ENCODE measurements at places on chromosomes 5 and 9.

DNA sequence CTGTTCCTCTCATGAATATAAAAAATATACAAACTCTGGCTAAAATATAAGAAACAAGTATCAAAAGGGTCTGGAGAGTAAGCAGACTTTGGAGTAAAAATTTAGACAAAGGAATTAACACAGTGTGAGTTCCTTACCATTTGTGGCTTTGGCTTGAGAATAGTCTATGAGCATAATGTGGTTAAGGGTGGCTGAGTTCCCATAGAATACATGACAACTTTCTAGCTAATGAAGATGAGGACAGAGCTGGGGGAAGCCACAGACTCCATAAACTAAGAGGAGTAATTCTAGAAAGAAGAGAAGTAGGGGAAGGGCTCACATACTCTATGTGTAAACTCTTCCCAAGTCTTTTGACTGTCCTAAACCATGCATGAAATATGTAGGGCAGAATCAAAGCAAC, 79.4 kb downstream of the CAAP1 start:
- DNase-seq, result no peak

GRCh38 chr9:127781806-127782205, 3.3 kb upstream of the SH2D3C start:
- DNase-seq, result no peak

DNA sequence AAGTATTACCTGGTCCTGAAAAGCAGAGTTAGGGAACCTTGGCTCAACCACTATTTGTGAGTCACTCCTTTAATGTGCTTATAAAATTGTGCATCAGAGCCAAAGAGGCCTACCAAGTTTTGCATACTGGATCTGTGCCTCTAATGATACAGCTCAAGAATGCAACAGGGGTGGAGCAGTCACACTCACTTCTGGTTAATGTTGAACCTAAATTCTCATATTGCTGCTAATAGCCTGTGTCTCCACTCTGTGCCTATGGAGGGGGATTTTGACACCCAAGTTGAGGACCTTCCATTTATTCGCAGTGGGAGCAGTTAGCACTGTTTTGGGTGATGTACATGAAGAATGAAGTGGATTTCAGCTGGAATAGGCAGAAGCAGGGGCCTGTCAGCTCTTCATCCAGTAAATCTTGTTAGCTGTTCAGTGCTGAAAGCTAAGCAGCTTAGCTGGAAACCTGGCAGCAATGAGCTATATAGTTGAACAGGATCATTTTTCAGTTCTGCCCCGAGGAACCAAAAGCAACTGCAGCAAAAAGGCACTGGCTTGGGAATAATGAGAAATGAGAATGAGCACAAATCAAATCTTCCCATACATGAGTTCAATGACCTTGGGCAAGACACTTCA, 9.7 kb downstream of the SH3TC2 start:
- no peak for DNase-seq

- peak; percentile 17 for DNase-seq
These were observed 102.1 kb upstream of the SSBP2 start for GRCh38 chr5:81853030-81853357.

DNA sequence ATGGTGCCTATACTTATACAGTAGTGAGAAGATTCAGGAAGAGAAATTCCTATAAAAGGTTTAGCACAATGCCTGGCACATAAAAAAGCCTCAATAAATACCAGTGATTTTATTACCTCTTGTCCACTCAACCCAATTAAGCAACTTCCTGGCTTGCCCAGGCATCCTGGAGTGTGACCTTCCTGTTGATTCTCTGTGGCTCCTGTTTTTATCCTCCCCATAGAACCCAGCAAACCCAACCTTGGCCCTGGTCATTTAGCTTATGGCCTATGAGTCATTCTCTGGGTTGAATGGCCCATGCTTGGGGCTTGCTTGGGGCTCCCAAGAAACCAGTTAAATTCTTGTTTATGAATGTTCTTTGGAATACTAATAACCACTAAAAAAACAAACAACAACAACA, 21.4 kb upstream of the SPARC start:
- DNase-seq, result peak; percentile 15

GRCh38 chr5:15366676-15367391, 133.1 kb upstream of the FBXL7 start:
- no peak for DNase-seq

Measured in testis (tissue), 5 donors.